Kidney epithelial cell (primary cell): ENCODE measurements at places on chromosomes 1 and 21.

DNA sequence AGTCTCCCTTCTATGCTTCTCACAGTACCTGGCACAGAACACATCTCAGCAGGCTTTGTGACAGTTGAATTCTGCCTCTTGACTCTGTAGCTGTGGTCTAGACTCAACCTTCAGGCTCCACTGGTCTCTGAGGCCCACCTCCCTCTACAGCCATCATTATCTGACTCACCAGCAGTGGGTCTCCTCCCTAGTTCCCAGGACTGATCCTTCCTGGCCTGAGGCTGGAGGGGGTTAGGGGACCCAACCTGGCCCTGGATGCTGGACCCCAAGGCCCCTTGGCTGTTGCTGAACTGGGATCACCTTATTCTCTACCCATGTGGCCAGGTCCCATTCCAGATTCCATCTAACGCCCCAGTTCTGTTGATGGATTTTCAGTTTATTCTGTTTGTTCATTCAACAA lies 43.1 kb upstream of the FOXO6 start:
- no peak for DNase-seq

GRCh38 chr1:101299141-101299540 lies 62.3 kb downstream of the S1PR1 start:
- DNase-seq: no peak

GRCh38 chr21:39004634-39005501 lies 178.4 kb downstream of the PSMG1 start:
- DNase-seq: no peak

DNA sequence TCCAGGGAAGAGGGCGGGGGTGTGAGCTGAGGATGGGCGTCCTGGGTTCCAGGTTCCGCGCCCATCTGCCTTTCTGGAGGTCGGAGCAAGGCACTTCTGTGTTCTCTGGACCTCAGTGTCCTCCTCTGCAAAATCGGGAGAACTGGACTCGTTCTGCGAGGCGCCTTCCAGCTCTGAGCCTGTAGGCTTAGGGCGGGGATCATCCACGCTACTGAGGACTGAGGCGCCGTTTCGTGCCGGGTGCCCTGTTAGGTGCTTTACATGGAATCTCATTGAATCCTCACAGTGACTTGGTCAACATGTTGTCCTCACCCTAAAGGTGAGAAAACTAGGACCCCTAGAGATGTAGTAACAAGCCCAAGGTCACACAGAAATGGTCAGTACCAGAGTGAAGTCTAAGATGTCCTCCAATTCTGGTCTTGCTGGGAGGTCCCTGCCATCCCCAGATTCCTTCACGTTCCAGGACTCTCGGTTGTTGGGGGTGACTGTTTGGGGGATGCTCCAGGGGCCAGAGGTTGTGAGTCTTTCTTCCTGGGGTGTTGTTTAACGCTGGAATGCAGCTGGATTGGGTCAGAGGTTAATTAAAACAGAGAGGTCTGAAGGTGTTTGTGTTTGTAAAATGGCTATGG lies 677 bp downstream of the PRKAA2 start:
- DNase-seq: no peak

DNA sequence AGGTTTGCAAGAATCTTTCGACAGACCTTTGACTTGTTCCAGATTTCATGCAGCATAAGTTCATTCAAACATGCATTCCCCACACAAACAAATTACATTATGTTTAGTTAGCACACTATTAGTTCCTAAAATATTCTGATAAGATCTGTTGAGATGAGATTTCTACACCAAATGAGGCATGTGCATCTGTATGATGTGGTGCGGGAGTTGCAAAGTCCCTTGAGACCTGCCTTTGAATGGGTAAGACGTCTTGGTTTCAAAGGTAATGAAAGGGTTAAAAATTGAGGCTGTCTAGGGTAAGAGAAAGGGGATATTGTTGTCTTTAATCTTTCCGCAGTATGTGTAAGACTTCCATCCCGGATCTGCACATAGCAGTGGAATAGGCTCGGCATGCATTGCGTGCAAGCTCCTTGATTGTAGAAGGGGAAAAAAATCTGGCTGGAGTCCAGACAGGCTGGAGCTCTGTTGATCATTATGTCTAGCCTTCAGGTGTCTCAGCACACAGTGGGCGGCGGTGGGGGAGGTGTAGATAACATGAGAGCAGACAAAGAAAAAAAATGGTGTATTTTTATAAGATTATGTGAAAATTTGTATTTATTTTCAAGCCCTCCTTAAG lies 296.6 kb downstream of the PTPRC start:
- peak; percentile 94 for DNase-seq

GRCh38 chr1:22518379-22518778 lies 44.9 kb upstream of the EPHA8 start:
- no peak for DNase-seq

DNA sequence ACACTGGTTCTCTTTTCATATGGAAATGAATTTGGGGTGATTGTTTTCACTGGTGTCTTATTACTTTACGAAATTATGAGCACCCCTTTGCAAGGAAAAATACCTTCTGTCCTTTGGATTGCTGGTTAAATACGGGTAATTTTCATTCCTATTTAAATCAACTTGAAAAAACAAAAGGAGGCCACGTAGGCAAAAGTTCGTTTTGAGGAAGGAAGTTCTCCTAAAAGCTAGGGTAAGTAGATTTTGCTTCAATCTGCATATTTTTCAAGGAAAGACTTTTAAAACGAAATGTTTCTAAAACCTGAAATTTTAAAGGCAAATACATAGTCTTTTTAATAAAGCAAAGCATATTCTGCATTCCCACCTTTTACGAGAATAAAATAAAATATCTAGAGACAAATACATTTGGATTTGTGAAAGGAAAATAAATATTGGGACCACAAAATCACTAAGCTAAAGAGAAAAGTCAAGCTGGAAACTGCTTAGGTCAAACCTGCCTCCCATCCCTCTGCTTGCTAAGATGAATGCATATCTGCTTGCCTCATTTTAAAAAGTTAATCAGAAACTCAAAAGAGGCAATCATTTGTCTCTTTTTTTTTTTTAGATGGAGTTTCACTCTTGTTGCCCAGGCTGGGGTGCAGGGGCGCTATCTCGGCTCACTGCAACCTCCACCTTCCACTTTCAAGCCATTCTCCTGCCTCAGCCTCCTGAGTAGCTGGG lies 70.9 kb upstream of the ETS2 start:
- no peak for DNase-seq

GRCh38 chr1:185526344-185527307 lies 207.6 kb upstream of the HMCN1 start:
- no peak for DNase-seq

DNA sequence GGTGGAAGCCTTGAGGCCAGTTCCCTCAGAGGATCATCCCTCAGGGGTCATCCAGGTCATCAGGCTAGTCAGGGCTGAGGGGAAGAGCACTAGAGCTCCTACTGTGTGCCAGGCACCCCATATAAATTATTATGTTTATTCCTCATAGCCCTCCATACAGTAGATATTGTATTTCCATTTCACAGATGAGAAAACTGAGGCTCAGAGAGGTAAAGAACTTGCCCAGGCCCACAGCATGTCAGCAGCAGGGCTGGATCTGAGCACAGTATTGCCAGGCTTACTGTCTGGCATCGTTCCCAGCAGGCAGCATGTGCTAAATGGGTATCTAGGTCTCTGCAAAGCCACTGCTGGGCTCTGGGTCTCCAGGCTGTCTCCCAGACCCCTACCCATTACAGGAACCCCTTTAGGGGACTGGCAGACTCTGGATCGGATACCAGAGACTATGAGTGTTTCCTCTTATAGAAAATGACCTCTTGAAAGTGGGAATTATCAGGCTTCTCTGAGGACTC lies 153.3 kb downstream of the PTPRU start:
- DNase-seq: no peak

DNA sequence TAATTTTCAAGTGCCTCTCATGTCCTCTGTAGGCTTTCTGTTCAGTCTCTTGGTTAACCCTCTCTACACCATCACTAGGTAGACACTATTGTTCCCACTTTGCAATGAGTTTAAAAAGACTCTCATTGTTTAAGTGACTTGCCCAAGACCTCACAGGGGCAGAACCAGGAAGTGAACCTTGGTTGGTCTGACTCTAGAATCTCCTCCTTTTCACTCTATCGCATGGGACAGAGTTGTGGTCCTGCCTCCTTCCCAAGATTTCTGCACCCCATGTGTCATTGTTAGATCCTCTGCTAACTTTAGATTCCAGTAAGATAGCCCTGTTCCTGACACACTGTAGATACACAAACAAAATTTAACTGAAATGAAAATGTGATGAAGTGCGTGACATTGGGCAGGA lies 481.7 kb upstream of the USP24 start:
- no peak for DNase-seq

- DNase-seq: no peak
Observed at GRCh38 chr1:12416101-12416500, 186.3 kb downstream of the VPS13D start.

DNA sequence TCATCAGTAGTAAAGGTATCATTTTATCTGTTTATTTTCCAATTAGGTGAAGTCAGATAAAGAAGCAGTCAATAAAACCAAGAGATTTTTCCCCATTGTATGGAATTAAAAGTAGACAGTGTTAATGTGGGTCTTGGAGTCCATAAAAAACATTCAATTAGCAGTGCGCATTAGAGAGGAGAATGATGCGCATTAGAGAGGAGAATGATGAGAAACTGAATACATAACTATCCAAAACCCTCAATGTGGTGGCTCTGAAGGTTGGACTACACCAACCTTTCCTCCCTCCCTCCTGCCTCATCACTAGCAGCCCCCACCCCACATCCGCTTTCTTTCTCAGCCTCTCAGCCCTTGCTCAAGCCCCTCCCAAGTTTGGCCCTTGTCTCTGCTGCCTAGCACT lies 99.5 kb downstream of the DAB1 start:
- no peak for DNase-seq

GRCh38 chr1:110356379-110356778 lies 17.2 kb downstream of the RBM15 start:
- DNase-seq: peak; percentile 35

DNA sequence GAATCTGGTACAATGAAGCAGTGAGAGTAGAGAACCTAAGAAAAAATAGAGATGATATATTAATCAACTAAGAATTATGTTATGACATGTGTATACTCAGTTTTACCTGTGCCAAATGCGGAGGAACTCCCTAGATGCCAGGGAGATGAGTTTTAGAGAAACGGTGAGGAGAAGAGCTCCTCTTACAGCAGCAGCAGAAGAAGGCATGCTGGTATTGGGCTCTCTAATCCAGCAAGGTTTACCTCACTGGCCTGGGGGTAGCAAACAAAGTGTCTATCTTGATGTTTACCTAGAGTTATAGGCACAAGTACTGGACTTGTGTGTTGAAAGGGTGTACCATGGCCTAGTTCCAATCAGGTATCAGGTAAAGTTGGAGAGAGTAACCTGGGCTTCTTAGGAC lies 28.9 kb upstream of the DEPDC1 start:
- no peak for DNase-seq

GRCh38 chr1:53328541-53329499 lies 950 bp upstream of the LRP8 start:
- no peak for DNase-seq

DNA sequence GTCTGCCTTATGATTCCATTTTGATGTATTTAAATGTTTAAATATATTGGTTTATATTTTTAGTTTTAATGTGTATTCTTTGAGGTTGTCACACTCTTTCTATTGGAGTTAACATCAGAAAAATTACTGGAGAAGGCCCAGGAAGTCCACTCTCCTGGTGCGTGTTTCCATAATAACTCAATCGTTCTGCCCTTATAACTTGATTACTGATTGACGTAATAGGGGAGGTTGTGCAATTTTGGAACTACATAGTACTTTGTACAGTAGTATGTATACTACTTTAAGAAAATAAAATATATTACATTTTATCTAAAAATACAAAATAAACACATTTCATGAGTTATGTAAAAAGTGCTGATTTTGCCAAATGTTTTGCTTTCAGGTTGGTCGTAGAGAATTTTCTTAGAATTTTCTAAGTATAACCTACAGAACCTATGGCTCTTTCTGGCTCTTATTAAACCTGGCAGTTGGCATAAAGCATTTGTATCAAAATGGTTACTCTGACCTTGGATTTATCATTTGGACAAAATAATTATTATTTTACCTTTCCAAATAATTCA lies 5.7 kb downstream of the PLA2G4A start:
- no peak for DNase-seq

GRCh38 chr1:177219554-177220458 lies 49.0 kb downstream of the BRINP2 start:
- no peak for DNase-seq

DNA sequence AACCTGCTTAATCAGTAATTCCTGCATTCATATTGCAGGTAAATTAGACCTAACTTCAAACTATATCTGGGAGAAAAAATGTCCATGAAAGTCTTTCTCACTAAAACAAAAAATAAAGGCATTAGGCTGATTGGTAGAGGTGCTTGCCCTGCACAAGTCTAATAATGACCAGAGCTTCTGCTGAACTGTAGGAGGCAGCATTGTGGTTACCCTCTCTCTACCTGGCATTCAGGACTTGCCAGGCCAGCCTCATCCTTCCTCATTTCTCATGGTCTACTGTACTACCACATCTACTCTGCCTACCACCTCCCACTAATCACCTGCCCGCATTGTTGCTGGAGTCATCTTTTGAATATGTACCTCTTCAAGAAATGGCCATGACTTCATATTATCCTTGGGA lies 60.8 kb upstream of the KRTAP11-1 start:
- DNase-seq: no peak

GRCh38 chr1:103582464-103582863 lies 11.1 kb downstream of the AMY2B start:
- no peak for DNase-seq

GRCh38 chr1:82260666-82261065 lies 459.9 kb downstream of the ADGRL2 start:
- no peak for DNase-seq

DNA sequence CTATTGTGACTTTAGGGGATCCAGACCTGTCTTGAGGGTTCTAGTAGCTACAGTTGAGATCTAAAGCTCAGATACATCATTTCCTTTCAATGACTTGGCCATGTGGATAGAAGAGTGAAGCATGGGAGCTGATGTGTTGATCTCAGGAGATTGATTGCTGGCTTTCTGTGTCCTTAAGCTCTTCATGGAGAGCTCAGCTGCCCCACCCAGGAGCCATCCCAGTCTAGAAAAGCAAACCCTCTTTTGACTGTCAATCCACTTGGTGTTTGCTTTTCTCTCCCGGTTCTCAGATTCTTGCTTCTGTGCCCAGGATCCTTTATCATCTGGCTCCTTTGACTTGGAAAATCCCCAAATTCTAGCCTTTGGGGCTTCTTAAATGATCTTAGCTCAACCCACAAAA lies 87.2 kb downstream of the ATP1A1 start:
- DNase-seq: no peak
